ENCODE measurements at places on chromosomes 6 and 20. TPM values are rescaled to one million over a fixed set of nuclear protein-coding genes. Genes with fewer than 3 reads are reported as not detected.

Gene TPBG
- total RNA-seq = 5.5 TPM

Gene SLC35B2
- 33.3 TPM for total RNA-seq

Gene F13A1
- total RNA-seq = 80.9 TPM

DNA sequence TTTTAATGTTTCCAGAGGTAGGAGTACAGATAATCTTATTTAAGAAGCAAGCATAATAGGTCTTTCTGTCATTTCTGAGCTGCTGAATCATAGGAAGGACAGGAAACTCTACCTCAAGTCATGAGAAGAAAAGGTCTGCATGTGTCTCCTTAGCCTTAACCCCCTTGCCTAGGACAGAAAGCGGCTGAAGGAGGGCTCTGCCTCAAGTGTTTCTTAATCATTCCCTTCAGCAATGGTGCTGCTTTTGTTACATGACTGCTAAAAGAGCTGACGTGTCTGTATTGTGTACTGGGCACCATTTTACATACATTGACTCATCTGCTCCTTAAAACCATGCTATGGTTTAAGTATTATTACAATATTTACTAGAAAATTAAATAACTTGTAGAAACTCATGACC, 564.0 kb upstream of the AGPAT4 start:
- no peak overlapping the region for H3K4me3 ChIP-seq
- no peak overlapping the region for H3K27ac ChIP-seq
- no peaks in the 10 kb centered on the region for H3K36me3 ChIP-seq

GRCh38 chr20:37431786-37432185, 85.8 kb downstream of the SRC start:
- H3K27me3 ChIP-seq = no peaks in the 10 kb centered on the region
- H3K4me3 ChIP-seq = no peak overlapping the region
- H3K27ac ChIP-seq = no peak overlapping the region
- H3K4me1 ChIP-seq = no peaks in the 10 kb centered on the region
- H3K36me3 ChIP-seq = no peaks in the 10 kb centered on the region
- DNase-seq = no peak

- H3K4me1 ChIP-seq = peaks cover 4% of the 10 kb centered on the region
- H3K27ac ChIP-seq = peak overlapping the region; percentile 75
- H3K4me3 ChIP-seq = no peak overlapping the region
- H3K27me3 ChIP-seq = no peaks in the 10 kb centered on the region
- DNase-seq = no peak
Measured at GRCh38 chr6:6806844-6807518, 218.5 kb downstream of the LY86 start.

DNA sequence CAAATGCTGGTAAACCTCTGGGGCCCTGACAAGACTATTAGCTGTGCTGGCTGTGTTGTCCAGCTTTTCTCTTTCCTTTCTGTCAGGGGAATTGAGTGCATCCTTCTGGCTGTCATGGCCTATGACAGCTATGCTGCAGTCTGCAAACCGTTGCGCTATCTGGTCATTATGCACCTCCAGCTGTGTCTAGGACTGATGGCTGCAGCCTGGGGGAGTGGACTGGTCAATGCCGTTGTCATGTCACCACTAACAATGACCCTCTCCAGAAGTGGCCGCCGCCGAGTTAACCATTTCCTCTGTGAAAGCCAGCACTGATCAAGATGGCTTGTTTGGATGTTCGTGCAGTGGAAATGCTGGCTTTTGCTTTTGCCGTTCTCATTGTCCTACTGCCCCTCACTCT, 20.3 kb downstream of the OR2B6 start:
- H3K27me3 ChIP-seq = no peaks in the 10 kb centered on the region
- no peak overlapping the region for H3K27ac ChIP-seq
- no peak for DNase-seq
- H3K4me1 ChIP-seq = no peaks in the 10 kb centered on the region
- H3K36me3 ChIP-seq = no peaks in the 10 kb centered on the region

- H3K36me3 ChIP-seq = no peaks in the 10 kb centered on the region
- H3K4me1 ChIP-seq = no peaks in the 10 kb centered on the region
- DNase-seq = no peak
- no peak overlapping the region for H3K27ac ChIP-seq
Measured at GRCh38 chr20:11376998-11377397, 540.7 kb upstream of the BTBD3 start.

GRCh38 chr20:3712279-3712873, at the start of gene SIGLEC1:
SIGLEC1 (minus strand) TSS chr20:3712600; CDS start chr20:3707128, 5,472 bp downstream.
- DNase-seq = no peak
- no peak within 1 kb of the TSS for H3K4me3 ChIP-seq
- H3K27me3 ChIP-seq = no peaks in the 10 kb centered on the region
- no peaks in the 10 kb centered on the region for H3K36me3 ChIP-seq
- H3K4me1 ChIP-seq = no peaks in the 10 kb centered on the region

GRCh38 chr20:8390037-8390433, 258.0 kb downstream of the PLCB1 start:
- no peak overlapping the region for H3K4me3 ChIP-seq
- H3K36me3 ChIP-seq = no peaks in the 10 kb centered on the region
- no peak overlapping the region for H3K27ac ChIP-seq
- DNase-seq = no peak
- H3K27me3 ChIP-seq = no peaks in the 10 kb centered on the region
- no peaks in the 10 kb centered on the region for H3K4me1 ChIP-seq

DNA sequence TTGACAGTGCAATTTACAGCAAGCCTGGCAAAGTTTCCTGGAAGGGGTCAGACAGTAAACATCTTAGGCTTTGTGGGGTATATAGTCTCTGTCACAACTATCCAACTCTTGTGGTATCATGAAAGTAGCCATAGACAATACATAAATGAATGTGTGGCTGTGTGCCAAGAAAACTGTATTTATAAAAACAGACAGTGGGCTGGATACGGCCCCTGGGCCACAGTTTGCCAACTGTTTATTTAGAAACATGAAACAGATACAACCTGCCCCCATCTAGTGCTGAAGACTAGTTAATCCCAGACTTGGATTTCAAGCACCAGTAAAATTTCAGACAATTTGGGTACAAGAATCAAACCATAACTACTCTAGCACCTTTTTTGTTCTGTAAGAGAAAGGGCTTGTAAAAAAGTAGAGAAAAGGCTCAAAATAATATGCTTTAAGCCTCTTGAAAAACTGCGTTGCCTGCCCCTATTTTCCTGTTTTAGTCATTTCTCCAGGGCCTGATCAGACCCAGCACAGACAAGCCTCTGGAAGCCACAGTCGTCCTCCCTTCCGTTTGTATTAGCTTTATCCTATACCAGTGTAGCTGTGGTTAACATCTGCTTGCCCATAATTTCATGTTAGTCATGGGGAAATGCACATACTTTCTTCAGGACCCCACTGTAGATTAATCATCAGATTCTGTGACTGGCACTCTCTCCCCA, 30.8 kb downstream of the JAG1 start:
- no peaks in the 10 kb centered on the region for H3K27me3 ChIP-seq
- no peak overlapping the region for H3K4me3 ChIP-seq
- no peak overlapping the region for H3K27ac ChIP-seq
- H3K36me3 ChIP-seq = no peaks in the 10 kb centered on the region

DNA sequence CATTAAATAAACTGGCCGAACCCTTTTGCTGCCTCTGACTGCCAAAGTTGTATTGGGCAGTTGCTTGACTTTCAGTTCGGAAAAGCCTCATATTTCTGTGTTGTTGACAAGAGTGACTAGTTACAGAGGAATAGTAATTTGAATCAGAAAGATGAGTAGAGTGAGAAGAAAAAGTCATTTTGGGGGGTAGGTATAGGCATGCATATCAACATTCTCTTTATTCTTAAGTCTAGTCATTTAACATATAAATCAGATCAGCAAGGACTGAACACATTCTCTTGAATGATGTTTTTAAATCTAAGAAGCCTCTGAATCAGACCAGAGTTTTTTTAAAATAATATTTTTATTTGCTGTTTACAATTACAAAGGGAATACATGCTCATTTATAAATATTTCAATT, 4.9 kb upstream of the LMBRD1 start:
- no peaks in the 10 kb centered on the region for H3K27me3 ChIP-seq
- no peak overlapping the region for H3K27ac ChIP-seq
- no peak overlapping the region for H3K4me3 ChIP-seq
- H3K4me1 ChIP-seq = peaks cover 5% of the 10 kb centered on the region
- no peaks in the 10 kb centered on the region for H3K36me3 ChIP-seq

DNA sequence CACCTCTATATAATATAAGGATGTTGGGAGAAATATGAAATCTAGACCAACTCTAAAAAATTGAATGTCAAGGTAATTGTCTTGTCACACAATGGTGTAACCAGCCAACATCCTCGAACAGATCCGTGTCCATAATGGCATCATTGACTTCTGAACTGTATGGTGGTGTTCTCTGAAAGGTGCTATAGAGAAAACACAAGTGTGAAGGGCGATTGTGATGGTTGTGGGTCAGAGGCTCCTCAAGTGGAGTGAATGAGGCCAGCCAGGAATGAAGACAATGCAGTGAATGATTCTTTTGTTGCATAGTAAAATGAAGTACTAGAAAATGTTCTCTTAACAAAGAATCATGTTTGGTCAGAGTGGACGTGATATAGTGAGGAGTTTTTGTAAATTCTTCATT, 58.3 kb downstream of the CARMIL1 start:
- H3K27ac ChIP-seq = no peak overlapping the region
- H3K27me3 ChIP-seq = no peaks in the 10 kb centered on the region
- DNase-seq = no peak
- no peak overlapping the region for H3K4me3 ChIP-seq
- H3K4me1 ChIP-seq = no peaks in the 10 kb centered on the region

GRCh38 chr6:14190191-14190928, 72.8 kb downstream of the CD83 start:
- peaks cover 2% of the 10 kb centered on the region for H3K4me1 ChIP-seq
- no peaks in the 10 kb centered on the region for H3K27me3 ChIP-seq
- DNase-seq = no peak

DNA sequence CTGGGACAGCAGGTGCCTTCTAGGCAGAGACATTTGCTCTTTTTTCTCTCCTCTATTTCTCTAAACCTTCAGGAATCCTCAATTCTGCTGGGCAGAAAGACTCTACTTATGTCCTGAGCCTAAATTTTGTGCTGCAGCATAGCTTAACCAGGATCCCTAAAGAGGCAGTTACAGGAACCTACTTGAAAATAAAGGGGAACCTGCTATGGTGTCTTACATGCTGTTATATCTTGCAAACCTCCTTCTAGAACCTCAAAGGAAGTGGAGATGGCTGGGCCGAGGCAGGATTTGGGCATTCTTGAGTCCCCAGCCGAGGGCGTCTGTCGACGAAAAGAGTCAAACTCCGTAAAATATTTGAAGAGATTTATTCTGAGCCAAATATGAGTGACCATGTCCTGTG, 17.1 kb upstream of the GMNN start:
- H3K4me1 ChIP-seq = peaks cover 2% of the 10 kb centered on the region
- H3K27me3 ChIP-seq = no peaks in the 10 kb centered on the region
- DNase-seq = no peak

GRCh38 chr6:81589465-81590313, 162.8 kb downstream of the TENT5A start:
- H3K4me1 ChIP-seq = no peaks in the 10 kb centered on the region
- H3K4me3 ChIP-seq = no peak overlapping the region
- H3K27me3 ChIP-seq = no peaks in the 10 kb centered on the region
- DNase-seq = no peak
- no peak overlapping the region for H3K27ac ChIP-seq

GRCh38 chr6:154380741-154381140, 24.1 kb upstream of the IPCEF1 start:
- H3K4me3 ChIP-seq = no peak overlapping the region
- no peaks in the 10 kb centered on the region for H3K4me1 ChIP-seq
- no peaks in the 10 kb centered on the region for H3K36me3 ChIP-seq
- no peaks in the 10 kb centered on the region for H3K27me3 ChIP-seq
- no peak for DNase-seq

- peaks cover 26% of the 10 kb centered on the region for H3K4me1 ChIP-seq
- peak overlapping the region; percentile 46 for H3K4me3 ChIP-seq
- H3K36me3 ChIP-seq = no peaks in the 10 kb centered on the region
- no peak for DNase-seq
Measured at GRCh38 chr20:36861625-36861874, 14.4 kb upstream of the TLDC2 start.

DNA sequence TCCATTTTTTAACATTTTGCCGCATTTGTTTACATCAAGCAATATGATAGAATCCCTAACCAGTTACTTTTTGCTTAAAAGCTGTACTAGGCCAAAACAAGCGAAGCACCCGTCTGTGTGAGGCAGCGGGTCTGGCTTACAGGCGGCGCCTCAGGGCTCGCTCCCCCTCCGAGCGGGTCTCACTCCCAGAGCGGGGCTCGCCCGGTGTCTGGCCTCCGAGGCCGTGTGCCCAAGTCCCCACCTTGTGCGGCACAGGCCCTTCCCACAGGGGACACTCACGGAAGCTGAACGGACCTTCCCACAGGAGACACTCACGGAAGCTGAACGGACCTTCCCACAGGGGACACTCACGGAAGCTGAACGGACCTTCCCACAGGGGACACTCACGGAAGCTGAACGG, 23.4 kb downstream of the ZBTB46 start:
- H3K27me3 ChIP-seq = no peaks in the 10 kb centered on the region
- no peaks in the 10 kb centered on the region for H3K36me3 ChIP-seq
- no peak for DNase-seq
- H3K27ac ChIP-seq = no peak overlapping the region
- H3K4me3 ChIP-seq = no peak overlapping the region
- H3K4me1 ChIP-seq = peaks cover 12% of the 10 kb centered on the region

DNA sequence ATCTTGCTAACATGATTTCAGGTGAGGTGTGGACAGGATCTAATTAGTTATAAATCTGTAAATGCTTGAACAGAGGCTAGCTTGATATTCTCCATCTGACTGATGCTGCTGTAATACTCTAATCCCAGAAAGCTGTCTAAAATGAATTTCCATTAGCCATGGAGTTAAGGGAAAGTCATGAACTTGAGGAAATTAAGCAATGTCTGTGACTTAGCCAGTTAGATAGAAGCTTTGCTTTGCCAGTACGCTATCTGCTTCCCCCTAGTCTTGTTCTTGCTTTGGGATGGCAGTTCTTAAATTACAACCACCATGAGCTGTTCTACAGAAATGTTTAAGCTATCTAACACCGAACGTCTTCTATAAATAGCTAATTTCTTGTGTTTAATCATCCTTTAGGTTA, 195.7 kb downstream of the PRL start:
- H3K27ac ChIP-seq = no peak overlapping the region
- H3K27me3 ChIP-seq = no peaks in the 10 kb centered on the region

GRCh38 chr6:27870291-27870870, 41.8 kb downstream of the OR2B2 start:
- H3K4me3 ChIP-seq = no peak overlapping the region
- no peaks in the 10 kb centered on the region for H3K36me3 ChIP-seq
- no peak overlapping the region for H3K27ac ChIP-seq
- H3K4me1 ChIP-seq = peaks cover 12% of the 10 kb centered on the region
- no peak for DNase-seq
- no peaks in the 10 kb centered on the region for H3K27me3 ChIP-seq

- H3K4me1 ChIP-seq = peaks cover 13% of the 10 kb centered on the region
- H3K27me3 ChIP-seq = no peaks in the 10 kb centered on the region
- no peak overlapping the region for H3K27ac ChIP-seq
- DNase-seq = no peak
- H3K36me3 ChIP-seq = no peaks in the 10 kb centered on the region
Measured at GRCh38 chr6:36920546-36920945, 34.0 kb upstream of the PI16 start.

GRCh38 chr6:63636518-63637021, 968 bp downstream of the PHF3 start:
- H3K27ac ChIP-seq = peak overlapping the region; percentile 94
- H3K27me3 ChIP-seq = no peaks in the 10 kb centered on the region
- no peaks in the 10 kb centered on the region for H3K36me3 ChIP-seq
- peak overlapping the region; percentile 91 for H3K4me3 ChIP-seq
- DNase-seq = peak; percentile 66
